ENCODE measurements at places on chromosomes 2 and 18. TPM values are rescaled to one million over a fixed set of nuclear protein-coding genes. Genes with fewer than 3 reads are reported as not detected.

The SCYGR4 gene
- total RNA-seq, result not detected

The TMEFF2 gene
- total RNA-seq, result not detected

The PLEK gene
- total RNA-seq, result not detected

The GPR39 gene
- total RNA-seq, result 18.0 TPM

The SERPINB4 gene
- total RNA-seq, result not detected

The FOXD4L1 gene
- not detected for total RNA-seq

The ANKRD30B gene
- 0.03 TPM for total RNA-seq

The TCF23 gene
- not detected for total RNA-seq

The DOK6 gene
- not detected for total RNA-seq

The EGR4 gene
- total RNA-seq, result 2.2 TPM

The GDF7 gene
- total RNA-seq, result under 0.01 TPM

The VWA3B gene
- total RNA-seq, result not detected

The SPP2 gene
- total RNA-seq, result not detected

The COL6A3 gene
- not detected for total RNA-seq

The LYPD1 gene
- total RNA-seq, result not detected

The OR6B3 gene
- total RNA-seq, result not detected

The C2orf74 gene
- not detected for total RNA-seq

The G6PC2 gene
- not detected for total RNA-seq

The ALPI gene
- not detected for total RNA-seq

The CCDC85A gene
- total RNA-seq, result 0.10 TPM

The EVA1A gene
- not detected for total RNA-seq

The REG1B gene
- not detected for total RNA-seq

The CHST9 gene
- not detected for total RNA-seq

The IDH1 gene
- total RNA-seq, result 85.9 TPM

The GNAL gene
- total RNA-seq, result 0.23 TPM

The C2orf78 gene
- total RNA-seq, result not detected

The NRP2 gene
- 1.1 TPM for total RNA-seq

The LYPD6 gene
- 1.2 TPM for total RNA-seq

The NEU2 gene
- not detected for total RNA-seq
